ENCODE measurements at places on chromosomes 16 and 17. TPM values are rescaled to one million over a fixed set of nuclear protein-coding genes. Genes with fewer than 3 reads are reported as not detected.

GRCh38 chr16:1152651-1153259 is at the start of gene CACNA1H:
Gene CACNA1H (plus strand): TSS chr16:1153106. CDS start chr16:1153738, 632 bp downstream.
- peak within 1 kb of the TSS; percentile 78 for H3K4me3 ChIP-seq
- H3K27me3 ChIP-seq = peaks cover 57% of the 10 kb centered on the region
- no peaks in the 10 kb centered on the region for H3K36me3 ChIP-seq
- H3K27ac ChIP-seq = peak within 1 kb of the TSS; percentile 92
- DNase-seq = no peak

TBKBP1 gene
- total RNA-seq = 16.6 TPM

GRCh38 chr17:43367737-43368242 is 31.0 kb upstream of the ARL4D start:
- H3K27ac ChIP-seq = peak overlapping the region; percentile 96
- peak overlapping the region; percentile 59 for H3K4me3 ChIP-seq
- no peak for DNase-seq

GP1BA gene
- total RNA-seq = not detected

OXLD1 gene
- total RNA-seq = 24.5 TPM

- no peaks in the 10 kb centered on the region for H3K4me1 ChIP-seq
- no peak for DNase-seq
- no peaks in the 10 kb centered on the region for H3K27me3 ChIP-seq
- no peak overlapping the region for H3K27ac ChIP-seq
- H3K4me3 ChIP-seq = no peak overlapping the region
- H3K36me3 ChIP-seq = no peaks in the 10 kb centered on the region
Measured at GRCh38 chr17:20920815-20921199, 122.0 kb downstream of the USP22 start.

DNA sequence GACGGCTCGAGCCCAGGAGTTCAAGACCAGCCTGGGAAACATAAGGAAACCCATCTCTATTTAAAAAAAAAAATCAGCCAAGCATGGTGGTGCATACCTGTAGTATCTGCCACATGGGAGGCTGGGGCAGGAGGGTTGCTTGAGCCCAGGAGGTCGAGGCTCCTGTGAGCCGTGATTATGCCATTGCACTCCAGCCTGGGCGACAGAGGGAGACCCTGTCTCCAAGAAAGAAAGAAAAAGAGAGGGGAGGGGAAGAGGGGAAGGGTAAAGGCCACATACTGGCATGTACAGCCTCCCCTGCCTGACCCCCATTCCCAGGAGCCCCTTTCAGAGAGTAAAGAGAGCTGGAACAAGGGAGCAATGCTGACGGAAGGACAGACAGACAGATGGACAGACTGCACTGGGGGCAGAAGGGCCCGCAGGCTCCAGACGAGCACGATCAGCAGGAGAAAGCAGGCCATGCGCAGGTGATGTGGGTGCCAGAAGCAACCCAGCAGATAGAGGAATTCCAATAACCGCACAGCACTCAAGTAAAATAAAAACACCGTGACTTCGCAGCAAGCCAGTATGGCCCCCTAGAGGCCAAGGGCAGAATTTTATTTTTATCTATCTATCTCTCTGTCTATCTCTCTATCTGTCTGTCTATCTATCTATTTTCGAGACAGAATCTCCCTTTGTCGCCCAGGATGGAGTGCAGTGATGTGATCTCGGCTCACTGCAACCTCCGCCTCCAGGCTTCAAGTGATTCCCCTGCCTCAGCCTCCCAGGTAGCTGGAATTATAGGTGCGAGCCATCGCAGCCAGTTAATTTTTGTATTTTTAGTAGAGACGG is 27.1 kb upstream of the SNN start:
- H3K36me3 ChIP-seq = no peaks in the 10 kb centered on the region
- no peak overlapping the region for H3K4me3 ChIP-seq
- H3K27ac ChIP-seq = peak overlapping the region; percentile 85
- peaks cover 22% of the 10 kb centered on the region for H3K4me1 ChIP-seq

DNA sequence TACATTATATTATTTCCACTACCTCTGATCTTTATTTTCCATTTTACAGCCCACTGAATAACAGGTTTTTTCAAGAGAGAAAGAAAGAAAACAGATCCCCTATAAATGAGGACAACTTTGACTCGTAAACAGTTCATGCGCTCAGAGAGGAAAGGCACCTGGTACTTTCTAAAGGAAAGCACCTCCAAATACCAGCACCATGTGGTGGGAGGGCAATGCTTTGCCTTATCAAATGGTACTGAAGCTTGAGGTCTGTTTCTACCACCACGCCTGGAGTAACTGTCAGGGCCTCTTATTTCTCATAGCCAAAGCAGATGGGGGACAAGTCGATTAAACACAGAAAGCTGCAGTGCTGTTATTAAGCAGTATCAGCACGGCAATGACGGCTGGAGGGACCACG is 510.3 kb upstream of the ZFHX3 start:
- no peaks in the 10 kb centered on the region for H3K36me3 ChIP-seq
- H3K4me1 ChIP-seq = no peaks in the 10 kb centered on the region
- H3K27me3 ChIP-seq = no peaks in the 10 kb centered on the region
- no peak overlapping the region for H3K4me3 ChIP-seq
- no peak overlapping the region for H3K27ac ChIP-seq

YBX2 gene
- 8.7 TPM for total RNA-seq

- peak overlapping the region; percentile 86 for H3K27ac ChIP-seq
- H3K27me3 ChIP-seq = no peaks in the 10 kb centered on the region
- H3K36me3 ChIP-seq = peaks cover 6% of the 10 kb centered on the region
- DNase-seq = peak; percentile 98
- peaks cover 53% of the 10 kb centered on the region for H3K4me1 ChIP-seq
Measured at GRCh38 chr17:75113798-75114551, 4.2 kb downstream of the ARMC7 start.

DNA sequence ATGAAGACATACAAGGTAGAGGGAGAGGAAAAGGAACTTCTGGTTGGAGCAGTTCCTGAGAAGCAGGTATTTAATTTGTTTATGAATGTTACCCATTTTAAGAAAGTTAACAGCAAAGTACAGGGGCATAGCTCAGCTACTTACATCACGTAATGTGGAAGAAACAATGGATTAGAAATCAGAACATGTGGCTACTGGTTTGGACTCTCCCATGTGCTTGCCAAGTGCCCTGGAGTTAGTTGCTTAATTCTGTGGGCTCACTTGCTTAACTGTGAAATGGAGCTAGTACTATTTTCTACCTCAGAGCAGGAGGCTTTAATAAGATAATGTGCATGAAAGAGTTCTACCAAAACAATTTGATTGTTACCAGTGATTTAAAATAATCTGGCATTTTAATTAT is 27.3 kb downstream of the RSPRY1 start:
- no peak overlapping the region for H3K4me3 ChIP-seq
- peaks cover 94% of the 10 kb centered on the region for H3K36me3 ChIP-seq
- H3K27ac ChIP-seq = no peak overlapping the region
- no peaks in the 10 kb centered on the region for H3K27me3 ChIP-seq
- no peaks in the 10 kb centered on the region for H3K4me1 ChIP-seq
- no peak for DNase-seq

KRTAP1-1 gene
- not detected for total RNA-seq

DNA sequence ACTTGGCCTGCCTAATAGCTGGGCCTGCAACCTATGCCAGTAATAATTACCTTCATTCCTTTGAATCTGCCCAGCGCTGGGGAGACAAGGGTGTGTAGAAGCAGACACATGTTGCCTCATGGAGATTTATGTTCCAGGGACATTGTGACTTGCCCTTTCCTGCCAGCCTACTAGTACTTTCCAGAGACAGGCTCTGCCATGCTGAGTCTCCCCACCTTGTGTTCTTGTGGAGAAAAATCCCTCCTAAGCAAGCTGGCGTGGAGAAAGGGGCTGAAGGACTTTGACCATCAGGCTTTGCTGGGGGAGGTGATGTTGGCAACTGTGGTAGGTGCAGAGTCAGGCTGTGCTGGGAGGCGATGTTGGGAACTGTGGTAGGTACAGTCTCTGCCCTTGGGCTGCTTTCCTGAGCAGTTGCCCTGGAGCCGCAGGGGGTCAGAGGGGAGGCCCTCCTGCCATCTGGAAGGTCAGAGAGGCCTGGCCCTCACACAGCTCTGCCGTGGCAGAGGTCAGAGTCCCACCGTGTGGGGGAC is 4.0 kb downstream of the KSR1 start:
- H3K27ac ChIP-seq = no peak overlapping the region
- DNase-seq = no peak
- H3K4me3 ChIP-seq = no peak overlapping the region
- no peaks in the 10 kb centered on the region for H3K36me3 ChIP-seq

DNA sequence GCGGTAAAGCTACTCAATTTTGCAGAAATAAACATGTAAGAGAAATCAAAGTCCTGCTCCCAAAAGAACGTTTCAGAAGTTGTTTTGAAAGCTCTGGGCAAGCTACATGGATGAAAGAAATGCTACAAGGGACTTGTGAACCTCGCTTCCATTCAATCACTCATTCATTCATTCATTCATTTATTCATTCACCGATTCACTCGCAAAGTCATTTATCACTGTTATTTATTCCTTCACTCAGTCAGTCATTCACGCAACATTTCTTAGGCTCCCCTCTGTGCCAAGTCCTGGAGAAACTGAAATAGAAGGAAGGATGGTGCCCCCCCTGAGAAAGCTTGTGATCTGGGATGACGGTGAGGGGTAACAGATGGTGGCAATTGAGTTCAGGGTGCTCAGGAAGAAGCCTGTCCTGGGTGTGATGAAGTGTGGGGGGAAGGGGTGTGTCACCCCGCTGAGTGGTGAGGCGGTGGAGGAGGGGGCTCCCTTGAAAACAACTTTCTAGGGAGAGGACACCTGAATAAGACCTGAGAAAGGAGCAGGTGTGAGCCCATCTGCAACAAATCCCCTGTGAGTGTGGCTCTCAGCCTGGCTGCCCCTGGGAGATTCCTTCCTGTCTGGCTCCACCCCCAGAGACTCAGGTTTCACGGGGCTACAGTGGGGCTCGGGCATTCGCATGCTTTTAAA is 36.3 kb upstream of the PRSS54 start:
- DNase-seq = no peak
- no peak overlapping the region for H3K27ac ChIP-seq

DNA sequence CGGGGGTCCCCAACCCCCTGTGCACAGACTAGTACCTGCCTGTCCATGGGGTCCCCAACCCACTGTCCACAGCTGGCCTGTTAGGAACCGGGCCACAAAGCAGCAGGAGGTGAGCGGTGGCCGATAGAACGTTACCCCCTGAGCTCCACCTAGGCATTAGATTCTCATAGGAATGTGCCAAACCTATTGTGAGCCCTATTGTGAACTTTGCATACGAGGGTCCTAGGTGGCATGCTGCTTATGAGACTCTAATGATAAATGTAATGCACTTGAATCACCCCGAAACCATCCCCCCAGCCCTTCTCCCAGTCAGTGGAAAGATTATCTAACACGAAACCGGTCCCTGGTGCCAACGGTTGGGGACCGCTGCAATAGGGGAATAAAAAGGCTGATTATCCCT is 1.5 kb downstream of the REXO5 start:
- no peaks in the 10 kb centered on the region for H3K36me3 ChIP-seq
- DNase-seq = no peak
- peaks cover 5% of the 10 kb centered on the region for H3K4me1 ChIP-seq
- no peak overlapping the region for H3K4me3 ChIP-seq
- H3K27me3 ChIP-seq = no peaks in the 10 kb centered on the region

FOXN1 gene
- not detected for total RNA-seq

GRCh38 chr16:23182679-23183542 is at the start of gene SCNN1G:
Gene SCNN1G (plus strand): TSS chr16:23182745. CDS start chr16:23186272, 3,527 bp downstream.
- no peak within 1 kb of the TSS for H3K27ac ChIP-seq
- H3K4me1 ChIP-seq = peaks cover 14% of the 10 kb centered on the region
- peak within 1 kb of the TSS; percentile 49 for H3K4me3 ChIP-seq

DNA sequence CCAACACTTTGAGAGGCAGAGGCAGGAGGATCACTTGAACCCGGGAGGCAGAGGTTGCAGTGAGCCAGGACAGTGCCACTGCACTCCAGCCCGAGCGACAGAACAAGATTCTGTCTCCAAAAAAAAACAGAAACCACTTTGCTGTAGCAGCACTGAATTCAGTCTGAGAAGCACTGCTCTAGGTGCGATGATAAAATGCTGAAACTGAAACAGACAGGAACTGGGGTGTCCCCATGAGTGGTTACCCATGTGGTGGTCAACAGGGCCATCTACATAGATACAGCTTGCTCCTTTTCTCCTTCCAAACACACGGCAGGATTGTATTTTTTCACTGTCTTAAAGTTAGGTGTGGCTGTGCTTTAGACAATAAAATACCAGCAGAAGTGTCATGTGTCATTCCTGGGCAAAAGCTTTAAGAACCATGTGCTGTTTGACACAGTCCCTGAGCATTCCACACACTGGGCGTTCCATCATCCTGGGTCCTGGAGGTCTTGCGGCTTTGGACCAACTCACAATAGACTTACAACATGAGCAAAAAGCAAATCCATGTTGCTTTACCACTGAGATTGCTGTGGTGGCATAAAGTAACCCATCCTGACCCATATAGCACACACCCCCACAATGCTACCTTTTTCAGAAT is 11.5 kb downstream of the GAS7 start:
- H3K27me3 ChIP-seq = no peaks in the 10 kb centered on the region
- no peak overlapping the region for H3K27ac ChIP-seq
- H3K36me3 ChIP-seq = no peaks in the 10 kb centered on the region
- no peak for DNase-seq
- no peak overlapping the region for H3K4me3 ChIP-seq

DNA sequence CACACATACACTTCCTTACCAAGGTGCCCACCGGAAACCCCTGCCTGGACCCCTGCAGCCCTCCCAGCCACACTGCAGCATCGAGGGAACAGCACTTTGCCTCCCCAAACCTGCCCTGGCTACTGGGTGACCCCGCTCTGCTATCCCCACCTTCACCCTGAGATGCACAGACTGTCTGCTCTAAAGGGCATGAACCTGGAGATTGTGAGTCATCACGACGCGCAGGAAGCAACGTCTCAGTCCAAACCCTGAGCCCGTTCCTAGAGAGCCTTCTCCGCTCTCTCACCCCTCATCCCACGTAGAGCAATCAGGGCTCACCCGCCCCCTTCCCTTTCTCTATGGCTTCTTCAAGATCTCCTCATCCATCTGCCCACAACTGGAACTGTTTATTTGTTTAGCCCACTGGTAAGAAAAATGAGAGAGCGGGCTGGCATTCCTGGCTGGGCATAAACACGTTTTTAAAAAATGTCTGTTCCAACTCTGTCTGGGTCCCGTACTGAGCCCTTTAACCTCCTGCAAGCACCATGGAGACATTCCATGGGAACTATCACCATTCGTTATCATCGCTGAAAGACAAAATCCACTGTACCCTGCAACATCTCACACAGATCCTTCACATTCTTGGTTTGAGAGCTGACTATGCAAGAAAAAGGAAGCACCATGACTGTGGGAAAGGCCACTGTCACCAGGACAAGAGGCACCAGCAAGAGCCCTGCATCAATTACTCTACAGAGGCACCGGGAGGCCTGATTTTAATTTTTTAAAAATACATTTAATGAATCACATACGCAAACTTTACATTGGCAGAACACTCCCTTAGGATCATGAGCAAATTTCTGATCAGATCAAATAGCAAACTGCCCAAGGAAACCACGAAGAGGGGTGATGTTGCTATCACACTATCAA is 28.2 kb downstream of the ZFHX3 start:
- DNase-seq = no peak
- peaks cover 87% of the 10 kb centered on the region for H3K4me1 ChIP-seq
- H3K27me3 ChIP-seq = no peaks in the 10 kb centered on the region
- H3K27ac ChIP-seq = peak overlapping the region; percentile 22

All from esophagus muscularis mucosa (tissue), 4 donors.